ENCODE measurements at places on chromosomes 7 and 10.
A peak's percentile ranks its signal among the peaks of the same experiment; 100 is the strongest.

DNA sequence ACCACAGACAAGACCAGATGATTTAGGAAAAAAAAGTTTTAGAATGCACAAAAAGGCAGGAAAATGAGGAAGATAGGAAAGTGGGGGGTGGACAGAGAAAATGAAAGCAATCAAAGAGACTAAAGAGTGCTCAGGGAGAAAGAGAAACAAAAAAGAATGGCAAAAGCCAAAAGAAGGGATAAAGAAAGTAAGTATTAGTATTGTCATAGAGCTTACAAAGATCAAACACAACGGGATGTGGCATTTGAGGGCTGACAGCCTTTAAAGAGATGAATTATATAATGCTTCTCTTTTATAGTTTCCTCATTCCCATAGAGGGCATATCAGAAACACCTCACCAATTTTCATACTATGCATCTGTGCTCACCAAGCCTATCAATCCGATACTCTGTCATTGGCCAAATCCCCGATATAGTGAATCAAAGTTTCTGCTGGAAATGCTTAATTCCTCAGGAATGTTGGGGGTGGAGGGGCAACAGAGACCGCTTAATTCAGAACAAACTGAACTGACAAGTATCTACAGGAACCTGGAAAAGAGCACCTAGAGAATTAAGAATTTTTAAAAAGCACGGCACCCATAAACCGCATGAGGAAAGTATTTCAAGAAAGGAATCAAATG is 2.7 kb downstream of the COG5 start:
- peak; percentile 59 for DNase-seq

DNA sequence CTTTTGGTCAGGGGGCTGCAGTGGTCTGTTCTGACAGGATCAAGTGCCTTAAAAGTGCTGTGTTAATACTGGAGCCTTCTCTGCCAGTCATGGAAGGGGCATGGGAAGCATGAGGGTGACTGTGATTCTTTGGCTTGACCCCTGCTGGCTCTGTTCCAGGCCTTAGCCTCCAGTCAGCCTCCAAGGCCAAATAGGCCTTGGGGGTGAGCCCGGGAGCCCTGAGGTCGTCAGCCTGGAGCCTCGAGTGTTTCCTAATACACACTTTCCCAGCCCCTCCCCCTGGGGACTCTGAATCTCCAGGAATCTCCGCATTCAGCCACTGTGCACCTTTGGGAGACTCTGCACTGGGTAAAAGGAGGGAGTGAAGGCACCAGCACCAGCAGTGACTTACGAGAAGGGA is 10.0 kb downstream of the HKDC1 start:
- no peak for DNase-seq

- no peak for DNase-seq
Observed at GRCh38 chr10:119253433-119254174, 46.2 kb downstream of the GRK5 start.

GRCh38 chr7:69365651-69366192 is 232.6 kb upstream of the AUTS2 start:
- DNase-seq: no peak

DNA sequence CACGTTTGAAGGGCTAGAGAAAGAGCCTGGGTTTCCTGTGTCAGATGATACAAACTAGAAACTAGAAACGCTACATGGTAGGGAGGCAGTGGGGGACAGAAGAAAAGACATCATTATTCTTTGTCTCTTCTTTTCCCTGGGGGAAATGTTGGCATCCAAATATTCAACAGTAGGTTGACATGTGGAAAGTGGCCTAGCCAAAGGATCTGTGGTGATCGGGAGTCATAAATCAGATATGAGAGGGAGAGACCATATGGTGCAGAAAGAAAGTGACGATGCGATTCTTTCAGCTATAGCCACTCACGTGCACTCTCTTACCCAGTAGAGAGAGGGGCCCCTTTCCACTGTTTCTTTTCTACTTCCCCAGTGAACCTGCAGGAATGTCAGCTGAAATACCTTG is 964.7 kb downstream of the LRMDA start:
- no peak for DNase-seq

DNA sequence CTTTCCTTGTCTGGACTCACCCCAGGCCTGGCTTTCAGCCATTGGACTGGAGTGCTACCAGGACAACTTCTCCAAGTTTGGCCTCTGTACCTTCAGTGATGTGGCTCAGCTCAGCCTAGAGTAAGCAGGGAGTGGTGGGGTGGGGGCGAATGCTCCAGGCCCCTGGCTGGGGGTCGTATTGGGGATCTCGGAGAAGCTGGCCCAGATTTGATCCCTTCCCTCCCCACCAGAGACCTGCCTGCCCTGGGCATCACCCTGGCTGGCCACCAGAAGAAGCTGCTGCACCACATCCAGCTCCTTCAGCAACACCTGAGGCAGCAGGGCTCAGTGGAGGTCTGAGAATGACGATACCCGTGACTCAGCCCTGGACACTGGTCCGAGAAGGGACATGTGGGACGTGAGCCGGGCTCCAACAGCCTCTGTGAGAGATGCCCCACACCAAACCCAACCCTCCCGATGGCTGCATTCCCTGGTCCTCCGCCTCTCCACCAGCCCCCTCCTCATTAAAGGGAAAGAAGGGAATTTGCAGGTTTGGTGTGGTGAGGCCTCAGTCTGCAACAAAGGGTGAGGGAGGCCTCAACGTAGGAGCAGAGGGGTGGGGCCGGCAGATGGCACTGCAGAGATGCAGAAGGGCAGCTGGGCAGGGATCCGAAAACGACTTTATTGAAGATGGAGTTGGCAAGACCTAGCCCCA is 14.8 kb downstream of the TRPV6 start:
- DNase-seq: no peak

DNA sequence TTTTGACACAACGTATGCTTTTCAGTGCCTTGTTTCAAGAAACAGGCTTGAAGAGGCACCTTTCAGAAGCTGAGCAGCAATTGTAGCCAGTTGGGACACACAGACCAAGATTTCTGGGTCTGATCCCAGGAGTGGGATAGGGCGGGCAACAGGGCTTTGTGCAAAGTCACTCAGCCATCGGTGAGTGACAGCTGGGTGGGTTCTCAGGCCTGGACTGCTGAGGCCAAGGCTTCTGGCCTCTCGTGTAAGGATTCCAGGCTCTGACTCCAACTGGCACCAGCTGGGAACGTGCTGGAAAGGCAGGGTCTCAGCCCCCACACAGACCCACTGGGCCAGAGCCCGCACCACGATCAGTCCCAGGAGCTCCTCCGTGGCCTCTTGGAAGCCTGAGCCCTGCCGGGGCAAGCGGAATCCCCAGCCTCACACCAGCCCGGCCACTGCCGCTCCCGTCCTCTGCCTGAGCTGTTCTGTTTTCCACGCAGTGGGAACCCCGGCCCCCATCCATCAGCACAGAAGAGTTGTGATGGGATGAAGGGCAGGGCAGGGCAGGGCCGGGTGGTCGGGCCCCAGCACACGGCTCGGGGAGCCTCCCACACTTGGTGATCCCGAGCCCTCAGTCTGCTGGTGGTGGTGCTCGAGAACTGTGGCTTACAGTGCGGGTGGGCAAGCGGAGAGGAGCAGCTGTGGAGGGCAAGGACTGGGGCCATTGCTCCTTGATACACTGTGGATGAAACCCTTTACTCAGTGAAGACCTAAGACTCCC is 46.8 kb downstream of the VIPR2 start:
- no peak for DNase-seq

- DNase-seq: no peak
Observed at GRCh38 chr10:44581996-44582395, 197.1 kb upstream of the CXCL12 start.

DNA sequence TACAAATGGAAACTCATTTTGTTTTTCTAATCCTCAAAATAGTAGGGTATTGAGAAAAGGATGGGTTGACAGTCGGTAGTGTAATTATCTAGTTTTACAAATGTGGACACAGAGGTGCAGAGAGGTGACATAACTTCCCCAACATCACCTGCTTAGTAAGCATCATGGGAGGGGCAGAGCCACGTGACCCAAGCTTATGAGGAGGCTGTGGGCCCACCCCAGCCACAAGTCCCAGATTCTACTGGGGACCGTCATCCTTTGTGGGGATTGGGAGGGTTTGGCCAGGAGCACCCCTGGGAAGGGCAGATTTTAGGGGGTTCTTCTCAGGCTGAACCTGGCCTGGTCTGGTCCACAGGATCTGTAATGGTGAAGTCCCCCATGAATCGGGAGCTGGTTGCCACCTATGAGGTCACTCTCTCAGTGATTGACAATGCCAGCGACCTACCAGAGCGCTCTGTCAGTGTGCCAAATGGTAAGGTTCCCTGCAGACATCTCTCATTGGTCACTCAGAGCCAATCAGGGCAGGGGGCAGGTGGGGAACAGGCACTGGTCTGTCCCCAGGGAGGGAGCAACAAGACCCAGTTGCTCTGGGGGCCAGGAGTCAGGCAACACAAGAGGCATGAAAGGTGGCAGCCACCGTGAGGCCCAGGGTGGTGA is 23.6 kb upstream of the VSIR start:
- DNase-seq: peak; percentile 26

DNA sequence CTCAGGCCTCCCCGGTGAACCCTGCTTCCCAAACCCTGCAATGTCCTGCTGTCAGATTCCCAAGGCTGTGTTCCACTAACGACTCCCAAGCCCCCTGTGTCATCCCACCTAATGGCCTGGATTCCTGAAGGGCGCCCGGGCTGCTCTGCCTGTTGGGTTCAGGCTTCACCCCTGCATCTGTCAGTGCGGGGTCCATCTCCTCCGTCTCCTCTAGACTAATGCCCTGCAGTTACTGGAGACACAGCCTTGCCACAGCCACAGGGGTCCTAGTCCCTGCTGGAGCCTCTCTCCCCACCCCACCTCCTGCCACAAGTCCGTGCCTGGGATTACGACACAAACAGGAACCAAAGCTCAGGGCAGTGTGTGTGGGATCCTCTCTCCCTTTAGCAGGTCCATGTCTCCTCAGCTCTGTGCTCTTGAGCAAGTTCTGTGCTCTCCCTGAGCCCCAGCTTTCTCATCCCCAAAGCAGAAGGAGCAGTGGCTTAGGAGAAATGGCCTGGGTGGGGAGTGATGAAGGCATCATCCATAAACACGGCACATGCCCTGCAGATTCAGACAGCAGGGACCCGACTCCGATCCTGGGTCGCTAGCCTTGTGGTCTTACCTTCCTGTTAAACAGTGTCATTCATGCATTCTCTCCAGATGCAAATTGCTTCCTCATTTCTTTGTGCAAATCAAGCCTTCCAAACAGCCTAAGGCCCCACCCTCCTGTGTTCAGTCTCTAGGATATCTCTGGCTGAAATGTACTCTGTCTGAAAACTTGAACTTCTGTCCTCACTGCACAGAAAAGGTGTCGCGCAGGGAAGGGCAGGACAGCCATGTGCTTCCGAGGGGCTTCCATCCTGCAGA is 8.2 kb upstream of the RBP3 start:
- DNase-seq: peak; percentile 81

- peak; percentile 72 for DNase-seq
Observed at GRCh38 chr10:102504179-102504975, 605 bp downstream of the SUFU start.

GRCh38 chr10:6242089-6242488 is 39.4 kb downstream of the PFKFB3 start:
- DNase-seq: no peak

DNA sequence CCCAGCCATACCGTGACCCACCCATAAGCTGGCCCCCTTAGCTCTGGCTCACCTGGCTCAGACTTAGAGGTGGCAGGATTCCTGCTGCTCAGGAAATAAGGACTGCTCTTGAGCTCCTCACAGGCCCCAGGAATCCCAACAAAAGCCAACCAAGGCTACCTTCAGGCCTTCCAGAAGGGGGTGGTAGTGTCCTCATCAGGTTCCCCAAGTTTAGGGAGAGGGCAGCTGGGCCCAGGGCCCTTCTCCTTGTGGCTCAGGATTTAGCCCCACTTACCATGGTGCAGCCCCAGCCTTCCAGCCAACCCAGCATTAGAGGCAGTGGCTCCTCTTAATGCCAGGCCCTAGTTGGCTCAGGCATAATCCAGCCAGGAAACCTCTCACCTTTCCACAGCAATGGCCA is 23.5 kb downstream of the NPFFR1 start:
- DNase-seq: no peak

DNA sequence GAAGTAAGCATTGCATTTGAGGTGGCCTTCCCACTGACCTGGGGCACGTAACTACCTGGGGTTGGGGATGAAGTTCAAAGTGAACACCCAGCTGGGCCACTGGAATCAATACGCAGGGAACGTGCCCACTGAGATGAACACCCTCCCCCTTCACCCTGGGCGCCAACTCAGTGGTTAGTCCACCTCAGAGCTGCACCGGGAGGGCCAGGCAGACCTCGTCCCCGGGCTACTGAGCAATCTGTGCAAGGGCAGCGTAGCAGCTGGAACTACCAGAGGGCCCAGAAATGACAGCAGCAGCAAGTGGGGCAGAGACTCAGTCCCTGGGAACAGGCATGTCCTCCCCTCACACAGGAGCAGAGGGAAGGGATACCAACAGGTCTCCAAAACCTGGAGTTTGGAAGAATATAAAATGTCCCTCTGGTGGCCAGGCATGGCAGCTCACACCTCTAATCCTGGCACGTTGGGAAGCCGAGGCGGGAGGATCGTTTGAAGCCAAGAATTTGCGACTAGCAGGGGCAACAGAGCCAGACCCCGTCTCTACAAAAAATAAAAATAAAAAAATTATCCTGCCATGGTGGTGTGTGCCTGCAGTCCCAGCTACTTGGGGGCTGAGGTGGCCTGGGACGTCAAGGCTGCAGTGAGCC is 143.9 kb downstream of the SH3PXD2A start:
- no peak for DNase-seq

All from NB4 (cell line).